Daoy (cell line): ENCODE measurements at places on chromosomes 3 and 15.

DNA sequence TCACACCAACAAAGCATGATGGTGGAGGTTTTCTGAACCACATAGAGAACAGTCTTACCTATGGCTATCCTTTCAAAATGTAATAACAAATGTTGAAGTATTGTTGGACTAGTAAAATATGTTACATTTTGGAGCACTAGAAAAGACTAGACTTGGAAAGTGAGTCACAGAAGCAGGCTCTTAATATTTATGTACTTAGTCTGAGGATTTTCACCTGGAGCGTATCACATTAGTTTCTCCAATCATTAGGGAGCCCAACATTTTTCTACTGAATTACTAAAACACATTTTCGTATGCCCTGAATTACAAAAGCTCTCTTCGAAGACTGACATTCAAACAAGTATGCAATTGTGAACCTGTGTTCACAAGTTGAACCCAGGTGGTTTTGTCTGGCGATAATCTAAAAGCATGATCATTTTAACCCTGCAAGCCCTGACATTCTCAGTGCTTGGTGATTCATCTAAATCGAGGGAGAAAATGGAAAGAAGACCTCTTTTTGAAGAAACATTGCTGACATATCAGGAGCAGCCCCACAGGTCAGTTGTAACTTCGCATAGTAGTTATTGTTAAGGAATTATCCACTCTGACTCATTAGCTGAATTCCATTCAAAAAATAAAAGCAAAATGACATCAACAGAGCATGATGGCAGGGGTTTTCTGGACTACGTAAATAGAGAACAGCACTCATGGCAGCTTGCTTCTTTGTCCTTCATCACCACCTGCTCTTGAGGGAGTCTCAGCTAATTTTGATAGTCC, 679.8 kb upstream of the NECTIN3 start:
- DNase-seq, result no peak

- no peak for DNase-seq
Measured at GRCh38 chr15:74773731-74774252, 8.1 kb upstream of the CSK start.

DNA sequence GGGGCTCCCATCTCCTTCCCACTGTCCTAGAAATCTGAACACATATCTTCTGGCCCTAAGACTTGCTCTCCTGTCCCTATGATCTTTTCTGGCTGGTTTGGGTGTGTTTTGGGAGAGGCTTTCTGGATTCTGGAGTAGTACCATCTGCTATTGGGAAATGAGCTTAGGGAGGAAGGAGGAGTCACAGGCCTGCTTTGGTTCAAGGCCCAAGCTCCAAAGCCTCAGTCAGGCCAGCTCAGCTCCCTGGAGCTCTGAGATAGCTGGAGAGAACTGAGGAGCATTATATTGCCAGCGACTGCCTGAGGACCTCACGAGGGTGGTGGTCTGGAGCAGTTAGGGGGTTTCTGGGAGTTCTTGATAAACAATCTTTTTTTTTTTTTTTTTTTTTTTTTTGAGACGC, 18.7 kb downstream of the RASGRF1 start:
- no peak for DNase-seq

- peak; percentile 19 for DNase-seq
Measured at GRCh38 chr3:61964566-61964965, 403.2 kb downstream of the PTPRG start.

- no peak for DNase-seq
Measured at GRCh38 chr3:101253396-101253795, 67.0 kb downstream of the IMPG2 start.

DNA sequence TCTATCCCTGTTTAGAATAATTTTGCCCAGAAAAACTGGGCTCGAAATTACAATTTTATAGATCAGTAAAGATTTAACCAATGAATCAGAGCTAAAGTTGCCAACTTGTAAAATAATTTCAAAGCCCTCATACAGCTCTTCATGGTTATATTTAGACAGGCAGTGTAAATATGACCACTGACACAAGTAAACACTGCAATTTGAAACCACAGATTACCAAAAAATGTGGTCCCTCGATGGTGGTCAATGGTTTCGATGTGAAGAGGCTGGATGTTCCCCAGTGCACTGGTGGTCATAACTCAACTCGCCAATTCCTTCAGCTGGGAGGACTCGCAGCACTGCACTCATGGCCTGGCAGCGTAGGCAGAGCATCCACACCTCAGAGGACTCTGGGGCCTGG, 28.6 kb downstream of the LRTM1 start:
- DNase-seq, result no peak

DNA sequence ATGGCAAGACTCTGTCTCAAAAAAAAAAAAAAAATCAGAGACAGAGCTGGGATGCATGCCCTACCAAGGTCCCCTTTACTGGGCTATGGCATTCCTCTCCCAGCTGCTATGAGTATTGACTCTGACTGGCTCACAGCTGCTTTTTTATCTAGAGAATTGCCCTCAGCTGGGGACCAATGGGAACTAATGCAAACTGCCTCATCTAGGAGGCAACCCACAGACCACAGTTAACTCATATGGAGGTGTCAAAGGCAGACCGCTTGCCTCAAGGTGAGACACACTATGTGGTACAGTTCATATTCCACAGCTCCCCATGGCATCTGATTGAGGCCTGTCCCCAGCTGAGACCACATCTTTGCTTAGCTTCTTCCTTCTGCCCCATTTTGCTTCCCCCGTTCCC, 183.5 kb upstream of the EOMES start:
- no peak for DNase-seq

GRCh38 chr3:51719410-51720025, 12.7 kb downstream of the GRM2 start:
- no peak for DNase-seq

DNA sequence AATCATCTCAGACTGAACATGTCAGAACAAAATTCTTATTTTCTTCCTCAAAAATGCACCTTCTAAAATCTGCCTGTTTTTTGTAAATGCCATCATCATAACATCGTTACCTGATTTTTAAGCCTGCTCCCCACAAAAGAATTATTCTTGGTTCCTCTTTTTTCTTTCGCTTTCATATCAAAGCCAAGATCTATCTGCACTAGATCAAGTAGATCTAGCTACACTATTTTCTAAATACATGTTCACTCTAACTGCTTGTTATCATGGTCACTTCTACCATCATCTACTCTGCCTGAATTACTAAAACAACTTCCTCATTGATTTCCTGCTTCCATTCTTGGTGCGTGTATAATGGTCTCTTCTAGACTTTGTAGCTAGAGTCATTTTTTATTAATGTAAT, 217.7 kb downstream of the ARPP21 start:
- DNase-seq, result no peak

GRCh38 chr3:101809178-101810021, 30.4 kb downstream of the NXPE3 start:
- DNase-seq, result peak; percentile 43

GRCh38 chr3:55453886-55454496, 33.1 kb downstream of the WNT5A start:
- no peak for DNase-seq

DNA sequence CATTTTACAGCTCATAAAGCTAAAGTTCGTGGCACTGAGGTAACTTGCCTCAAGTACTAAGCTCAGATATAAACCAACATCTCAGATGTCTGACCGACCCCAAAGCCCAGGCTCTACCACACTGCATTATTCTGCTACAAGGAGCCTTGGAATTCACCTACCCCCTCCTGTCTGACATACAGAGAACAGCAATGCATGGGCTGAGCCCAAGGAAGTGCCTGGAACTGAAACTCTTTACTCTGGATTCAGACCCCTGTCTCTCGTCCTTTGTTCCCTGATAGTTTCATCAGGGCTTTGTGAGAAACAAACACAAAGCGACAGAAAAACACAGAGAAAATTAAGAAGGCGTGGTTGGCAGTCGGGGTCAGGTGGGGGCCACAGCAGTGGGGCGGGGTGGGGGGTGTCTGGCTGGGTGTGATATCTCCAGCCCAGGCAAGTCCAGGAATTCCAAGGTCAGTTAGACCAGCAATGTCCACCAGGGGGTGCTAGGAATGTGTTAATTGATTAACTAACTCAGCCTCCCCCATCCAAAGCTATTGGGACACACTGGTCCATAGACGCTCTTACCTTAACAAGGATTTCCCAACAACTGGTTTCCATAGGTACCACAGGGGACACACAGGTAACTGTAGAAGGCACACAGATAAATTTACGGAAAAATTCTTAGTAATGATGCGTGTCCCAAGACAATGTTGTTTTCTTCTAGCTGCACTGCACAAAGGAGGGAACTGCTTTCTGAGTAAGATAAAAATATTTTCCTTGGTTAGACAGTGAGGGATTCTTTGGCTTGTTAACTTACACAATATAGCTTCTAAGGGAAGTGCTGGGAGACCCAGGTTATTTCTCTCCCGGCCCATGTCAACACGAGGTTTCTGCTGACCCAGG, 18.8 kb upstream of the SSUH2 start:
- DNase-seq, result peak; percentile 55

DNA sequence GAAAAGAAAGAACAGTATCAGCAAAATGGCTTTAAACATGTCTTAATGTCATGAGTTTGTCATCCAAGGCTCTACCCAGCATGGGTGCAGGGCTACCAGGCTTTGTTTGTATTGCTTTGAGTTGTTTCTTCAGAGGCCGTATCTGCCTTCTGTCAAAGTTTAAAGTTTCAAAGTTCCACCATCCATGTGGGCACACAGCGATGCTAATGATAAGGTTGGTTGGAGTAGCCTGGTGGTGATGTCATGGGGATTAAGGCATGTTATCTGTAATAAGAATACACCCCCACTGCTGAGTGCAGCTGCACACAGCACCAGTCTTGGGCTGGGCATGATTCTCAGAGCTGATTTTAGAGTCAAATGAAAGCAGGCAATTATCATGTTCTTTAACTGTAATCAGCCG, 72.0 kb upstream of the LRTM1 start:
- DNase-seq, result peak; percentile 80

- no peak for DNase-seq
Measured at GRCh38 chr15:59364248-59364647, 8.4 kb downstream of the MYO1E start.

- peak; percentile 14 for DNase-seq
Measured at GRCh38 chr3:43638594-43639447, 17.0 kb upstream of the ANO10 start.

- DNase-seq, result no peak
Measured at GRCh38 chr3:45603226-45603625, 8.7 kb downstream of the LIMD1 start.

- no peak for DNase-seq
Measured at GRCh38 chr3:4583416-4583815, 90.3 kb downstream of the ITPR1 start.

GRCh38 chr15:52095597-52096262, 16.8 kb downstream of the BCL2L10 start:
- DNase-seq, result peak; percentile 76

GRCh38 chr3:67109651-67110204, 111.6 kb downstream of the KBTBD8 start:
- no peak for DNase-seq

- DNase-seq, result peak; percentile 79
Measured at GRCh38 chr15:80934761-80935221, 54.8 kb downstream of the MESD start.
